ENCODE measurements at places on chromosomes 6 and 20. TPM values are rescaled to one million over a fixed set of nuclear protein-coding genes. Genes with fewer than 3 reads are reported as not detected.

DNA sequence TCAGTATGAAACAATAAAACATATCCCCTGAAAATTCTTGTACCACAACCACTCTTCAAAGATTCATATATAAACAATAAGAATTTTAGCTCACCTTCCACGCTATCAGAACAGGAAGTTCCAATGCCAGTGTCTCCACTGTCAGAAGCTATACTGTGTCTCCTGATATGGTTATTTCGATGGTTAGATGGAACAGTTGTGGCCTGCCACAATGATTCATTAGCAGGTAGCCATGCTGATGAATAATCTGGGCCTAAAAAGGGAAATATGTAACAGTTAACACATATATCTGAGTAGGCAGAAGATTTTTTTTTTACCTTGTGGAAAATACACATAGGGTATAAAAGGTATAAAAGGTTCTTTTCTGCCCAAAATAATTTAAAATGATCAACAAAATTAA, 19.0 kb downstream of the CEP85L start:
- no peaks in the 10 kb centered on the region for H3K27me3 ChIP-seq
- H3K36me3 ChIP-seq, result peaks cover 5% of the 10 kb centered on the region
- H3K27ac ChIP-seq, result no peak overlapping the region
- H3K4me1 ChIP-seq, result peaks cover 2% of the 10 kb centered on the region
- no peak overlapping the region for H3K4me3 ChIP-seq

GRCh38 chr6:152748843-152749242, 1.8 kb upstream of the VIP start:
- H3K4me3 ChIP-seq, result no peak overlapping the region
- peaks cover 14% of the 10 kb centered on the region for H3K4me1 ChIP-seq
- H3K36me3 ChIP-seq, result no peaks in the 10 kb centered on the region
- H3K27me3 ChIP-seq, result no peaks in the 10 kb centered on the region

DNA sequence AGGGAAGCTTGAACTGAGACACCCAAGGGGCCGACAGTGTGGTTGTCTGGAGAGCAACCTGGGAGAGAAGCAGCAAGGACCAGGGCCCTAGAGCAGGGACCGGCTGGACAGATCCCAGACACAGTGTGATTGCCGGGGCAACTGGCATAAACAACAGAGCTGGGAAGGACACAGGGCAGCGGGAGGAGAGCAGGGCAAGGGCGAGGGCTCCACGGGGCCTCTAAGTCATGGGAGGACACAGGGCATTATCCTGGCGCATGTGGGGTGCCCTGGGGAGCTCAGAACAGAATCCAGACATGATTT, 31.1 kb upstream of the CCR6 start:
- no peaks in the 10 kb centered on the region for H3K36me3 ChIP-seq
- H3K27ac ChIP-seq, result no peak overlapping the region
- no peak for DNase-seq
- H3K27me3 ChIP-seq, result no peaks in the 10 kb centered on the region

DNA sequence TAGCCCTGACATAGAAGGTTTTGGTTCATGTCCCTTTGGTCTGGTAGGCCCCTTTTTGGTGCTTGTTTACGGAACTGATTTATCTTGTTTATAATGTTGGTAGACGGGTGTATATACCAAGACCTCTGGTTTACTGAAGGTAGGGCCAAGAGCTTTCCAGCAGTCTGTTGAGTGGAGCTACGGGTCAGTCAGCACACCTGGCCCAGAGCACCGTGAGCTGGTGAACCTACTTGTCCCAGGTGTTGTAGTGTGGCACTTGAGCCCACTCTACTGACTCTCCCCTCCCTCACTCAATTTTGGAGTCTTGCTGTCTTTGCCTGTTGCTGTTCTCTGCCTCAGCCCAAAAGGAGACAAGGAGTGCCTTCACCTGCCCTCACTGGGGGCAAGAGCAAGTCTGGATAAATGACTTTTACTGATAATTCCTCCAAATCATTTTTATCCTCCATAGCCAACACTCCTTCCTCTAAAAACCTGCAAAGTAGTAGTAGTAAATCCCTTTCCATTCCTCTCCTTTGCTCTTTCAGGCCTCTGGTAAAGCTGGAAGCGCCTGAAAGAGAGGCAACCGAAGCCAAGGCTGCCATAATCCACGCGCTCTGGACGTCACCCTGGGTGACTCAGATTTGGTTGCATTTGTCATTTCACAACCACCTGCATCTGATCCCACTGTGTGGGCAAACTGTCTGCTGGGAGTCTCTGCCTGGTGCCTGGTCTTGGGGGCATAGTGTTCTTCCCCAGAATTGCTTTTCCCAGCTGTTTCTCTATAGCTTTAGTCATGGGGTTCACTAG, 22.2 kb downstream of the RREB1 start:
- DNase-seq, result no peak
- H3K27me3 ChIP-seq, result no peaks in the 10 kb centered on the region
- H3K4me3 ChIP-seq, result no peak overlapping the region
- peaks cover 49% of the 10 kb centered on the region for H3K4me1 ChIP-seq
- peak overlapping the region; percentile 22 for H3K27ac ChIP-seq

GRCh38 chr20:1401451-1401907, 8.6 kb upstream of the FKBP1A start:
- peak overlapping the region; percentile 70 for H3K4me3 ChIP-seq
- DNase-seq, result peak; percentile 62
- peaks cover 8% of the 10 kb centered on the region for H3K36me3 ChIP-seq
- H3K27ac ChIP-seq, result peak overlapping the region; percentile 85
- H3K27me3 ChIP-seq, result no peaks in the 10 kb centered on the region
- H3K4me1 ChIP-seq, result peaks cover 63% of the 10 kb centered on the region

GRCh38 chr6:41607736-41608135, 30.5 kb upstream of the MDFI start:
- H3K4me1 ChIP-seq, result peaks cover 16% of the 10 kb centered on the region
- H3K27me3 ChIP-seq, result peaks cover 3% of the 10 kb centered on the region
- no peak for DNase-seq
- no peak overlapping the region for H3K4me3 ChIP-seq
- H3K27ac ChIP-seq, result no peak overlapping the region
- peaks cover 5% of the 10 kb centered on the region for H3K36me3 ChIP-seq

GRCh38 chr20:50967586-50967985, 9.0 kb downstream of the MOCS3 start:
- H3K27ac ChIP-seq, result no peak overlapping the region
- peaks cover 21% of the 10 kb centered on the region for H3K27me3 ChIP-seq
- H3K4me1 ChIP-seq, result peaks cover 13% of the 10 kb centered on the region
- no peaks in the 10 kb centered on the region for H3K36me3 ChIP-seq
- no peak for DNase-seq

- H3K36me3 ChIP-seq, result peaks cover 62% of the 10 kb centered on the region
- DNase-seq, result no peak
- peaks cover 40% of the 10 kb centered on the region for H3K27me3 ChIP-seq
Measured at GRCh38 chr6:52493669-52494068, 73.5 kb downstream of the EFHC1 start.

DNA sequence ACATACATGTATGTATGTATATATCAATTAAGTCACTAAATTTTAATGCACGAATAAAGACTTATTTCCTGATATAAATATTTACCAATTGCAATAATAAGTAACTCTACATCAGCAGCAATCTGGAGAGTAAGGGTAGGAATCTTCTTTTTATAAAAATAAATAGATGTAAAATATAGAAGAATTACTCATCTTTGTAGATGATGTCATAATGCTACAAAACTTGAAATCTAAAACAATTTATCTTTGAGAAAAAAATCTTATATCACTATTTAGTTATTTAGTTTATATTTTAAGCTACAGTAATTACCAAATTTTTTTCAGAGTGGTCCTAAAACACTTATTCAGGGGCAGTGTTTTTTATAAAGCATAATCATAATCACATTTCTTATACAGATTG, 351.7 kb downstream of the RIMS1 start:
- no peak overlapping the region for H3K4me3 ChIP-seq
- H3K4me1 ChIP-seq, result peaks cover 19% of the 10 kb centered on the region
- no peaks in the 10 kb centered on the region for H3K27me3 ChIP-seq
- no peak for DNase-seq

GRCh38 chr6:154503658-154504057, 6.8 kb downstream of the CNKSR3 start:
- H3K27ac ChIP-seq, result no peak overlapping the region
- DNase-seq, result no peak
- H3K36me3 ChIP-seq, result peaks cover 26% of the 10 kb centered on the region
- H3K27me3 ChIP-seq, result no peaks in the 10 kb centered on the region

DNA sequence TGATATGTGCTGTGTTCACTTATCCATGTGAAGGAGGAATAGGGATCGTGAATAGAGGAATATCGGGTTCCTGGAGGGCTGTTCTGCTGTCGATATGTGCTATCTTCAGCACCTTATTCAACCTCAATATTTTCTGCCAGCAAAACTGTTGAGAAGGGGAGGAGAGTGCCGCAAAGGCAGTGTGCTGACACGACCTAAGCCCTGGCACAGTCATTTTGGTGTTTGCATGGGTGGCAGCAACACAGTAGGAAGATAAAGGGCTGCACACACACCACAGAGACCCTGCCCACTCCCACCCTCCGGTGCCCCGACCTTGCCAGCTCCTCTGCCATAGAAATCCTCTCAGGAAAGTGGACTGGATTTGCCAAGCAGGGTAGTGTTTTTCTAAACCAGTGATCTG, 47.0 kb downstream of the ZDHHC14 start:
- H3K4me3 ChIP-seq, result no peak overlapping the region
- H3K4me1 ChIP-seq, result peaks cover 22% of the 10 kb centered on the region
- H3K36me3 ChIP-seq, result no peaks in the 10 kb centered on the region
- no peak for DNase-seq

- H3K36me3 ChIP-seq, result no peaks in the 10 kb centered on the region
- H3K27me3 ChIP-seq, result peaks cover 32% of the 10 kb centered on the region
- H3K4me1 ChIP-seq, result no peaks in the 10 kb centered on the region
- DNase-seq, result no peak
Measured at GRCh38 chr20:46111028-46111835, 6.9 kb upstream of the CD40 start.

GRCh38 chr6:130467146-130468050, 101.6 kb downstream of the TMEM200A start:
- DNase-seq, result no peak
- H3K4me3 ChIP-seq, result no peak overlapping the region
- H3K27me3 ChIP-seq, result no peaks in the 10 kb centered on the region
- H3K36me3 ChIP-seq, result 0 out of 2 replicates have a peak, but pooled peaks cover 5% of the 10 kb centered on the region
- peaks cover 14% of the 10 kb centered on the region for H3K4me1 ChIP-seq
- no peak overlapping the region for H3K27ac ChIP-seq

- DNase-seq, result peak; percentile 90
- H3K27ac ChIP-seq, result peak overlapping the region; percentile 82
- H3K4me3 ChIP-seq, result peak overlapping the region; percentile 80
- peaks cover 58% of the 10 kb centered on the region for H3K4me1 ChIP-seq
- peaks cover 5% of the 10 kb centered on the region for H3K27me3 ChIP-seq
- peaks cover 18% of the 10 kb centered on the region for H3K36me3 ChIP-seq
Measured at GRCh38 chr6:3751730-3752530, 417 bp upstream of the PXDC1 start.

DNA sequence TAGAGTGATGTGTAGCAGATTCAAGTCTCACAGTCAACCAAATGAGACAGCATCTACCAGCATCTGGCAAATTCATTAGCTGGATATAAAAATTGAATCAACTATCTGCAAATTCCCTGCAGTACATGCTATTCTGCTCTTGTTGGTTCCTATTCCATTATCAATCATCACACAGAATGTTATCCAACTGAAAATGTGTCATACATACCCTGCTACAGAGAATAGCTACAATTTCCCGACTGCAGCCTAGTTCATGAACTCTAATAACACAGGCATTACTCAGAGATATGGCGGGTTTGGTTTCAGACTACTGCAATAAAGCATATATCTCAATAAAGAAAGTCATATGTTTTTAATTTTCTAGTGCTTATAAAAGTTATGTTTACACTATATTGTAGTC, 78.4 kb downstream of the AHI1 start:
- H3K4me3 ChIP-seq, result no peak overlapping the region
- H3K36me3 ChIP-seq, result peaks cover 6% of the 10 kb centered on the region
- peaks cover 25% of the 10 kb centered on the region for H3K4me1 ChIP-seq
- DNase-seq, result peak; percentile 67

DNA sequence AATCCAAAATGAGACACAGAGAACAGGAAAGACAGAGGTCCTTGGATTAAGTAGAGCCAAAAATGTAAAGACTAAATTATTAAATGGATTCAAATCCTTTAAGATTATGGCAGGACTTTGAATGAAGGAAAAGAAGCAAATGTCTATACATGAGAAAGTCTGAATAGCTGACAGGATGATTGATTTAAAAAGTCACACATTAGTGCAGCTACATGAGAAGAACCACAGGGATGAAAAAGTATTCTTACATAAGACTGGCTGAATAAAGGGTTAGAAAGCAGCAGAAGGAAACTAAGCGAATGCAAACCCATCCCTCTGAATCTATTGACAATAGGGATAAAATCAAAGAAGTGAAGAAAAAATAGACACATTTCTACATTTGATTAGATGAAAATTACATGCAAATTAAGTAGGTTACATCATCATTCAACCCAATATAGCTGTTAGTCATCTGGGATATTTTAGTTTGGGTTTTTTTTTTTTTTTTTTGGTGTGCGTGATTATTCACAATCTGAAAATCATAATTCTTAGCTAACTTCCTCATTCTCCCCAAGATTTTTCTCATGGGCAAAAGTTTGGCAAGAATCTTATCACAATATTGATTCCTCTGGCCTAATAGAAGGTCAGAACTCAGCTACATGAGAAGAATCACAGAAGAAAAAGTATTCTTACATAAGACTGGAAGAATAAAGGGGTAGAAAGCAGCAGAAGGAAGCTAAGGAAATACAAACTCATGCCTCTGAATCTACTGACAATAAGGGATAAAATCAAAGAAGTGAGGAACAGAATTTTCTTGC, 845.4 kb downstream of the HACE1 start:
- H3K36me3 ChIP-seq, result no peaks in the 10 kb centered on the region
- H3K27ac ChIP-seq, result no peak overlapping the region
- H3K4me1 ChIP-seq, result no peaks in the 10 kb centered on the region
- no peak overlapping the region for H3K4me3 ChIP-seq

DNA sequence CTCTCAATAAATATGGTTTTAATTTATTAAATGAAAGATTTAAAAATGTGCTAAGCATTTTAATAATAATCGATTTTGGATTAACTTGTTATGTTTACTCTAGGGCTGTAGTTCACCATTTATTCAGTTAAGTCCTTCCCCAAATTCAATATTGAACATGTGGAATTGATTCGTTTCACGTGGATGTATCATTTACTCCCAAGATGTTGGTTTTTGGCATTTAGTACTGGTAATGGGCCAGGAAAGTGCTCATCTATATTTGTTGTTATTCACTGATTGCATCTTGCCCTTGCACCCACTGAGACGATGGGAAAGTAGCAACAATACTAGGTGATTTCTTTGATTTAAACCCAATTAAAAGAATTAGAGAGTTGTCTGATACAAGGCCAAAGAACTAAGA, 97.1 kb downstream of the ESR1 start:
- H3K4me1 ChIP-seq, result peaks cover 37% of the 10 kb centered on the region
- DNase-seq, result no peak
- no peak overlapping the region for H3K4me3 ChIP-seq
- H3K36me3 ChIP-seq, result 0 out of 2 replicates have a peak, but pooled peaks cover 9% of the 10 kb centered on the region
- no peak overlapping the region for H3K27ac ChIP-seq

GRCh38 chr20:56537997-56538396, 5.0 kb downstream of the FAM209B start:
- no peak overlapping the region for H3K4me3 ChIP-seq
- no peak for DNase-seq
- H3K36me3 ChIP-seq, result no peaks in the 10 kb centered on the region
- no peak overlapping the region for H3K27ac ChIP-seq

The SYCP2L gene
- not detected for total RNA-seq

The LPA gene
- total RNA-seq, result not detected

The LY86 gene
- not detected for total RNA-seq

The ZNF391 gene
- 0.56 TPM for total RNA-seq

Measured in HFFc6 (cell line).